NK-92 treated with Interleukin-12 subunit alpha and Interleukin-12 subunit beta, amount 100 ng/mL, for 24 hours (cell line): ENCODE measurements at places on chromosomes 6 and 20.

DNA sequence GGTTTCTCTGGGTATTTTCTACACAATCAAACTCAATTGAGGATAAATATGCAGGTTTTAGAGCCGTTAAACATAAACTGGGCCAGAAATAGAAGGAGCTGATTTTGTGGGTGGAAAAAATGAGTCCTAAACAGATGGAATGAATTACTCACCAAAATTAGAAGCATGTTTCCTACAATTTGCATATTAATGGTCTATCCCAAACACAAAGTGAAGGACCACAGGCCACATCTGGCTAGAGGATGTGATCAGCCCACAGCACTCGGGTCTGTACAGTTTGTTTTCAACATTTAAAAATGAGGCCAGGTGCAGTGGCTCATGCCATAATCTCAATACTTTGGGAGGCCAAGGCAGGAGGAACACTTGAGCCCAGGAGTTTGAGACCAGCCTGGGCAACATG is 296.3 kb downstream of the PREX1 start:
- no peak for DNase-seq

DNA sequence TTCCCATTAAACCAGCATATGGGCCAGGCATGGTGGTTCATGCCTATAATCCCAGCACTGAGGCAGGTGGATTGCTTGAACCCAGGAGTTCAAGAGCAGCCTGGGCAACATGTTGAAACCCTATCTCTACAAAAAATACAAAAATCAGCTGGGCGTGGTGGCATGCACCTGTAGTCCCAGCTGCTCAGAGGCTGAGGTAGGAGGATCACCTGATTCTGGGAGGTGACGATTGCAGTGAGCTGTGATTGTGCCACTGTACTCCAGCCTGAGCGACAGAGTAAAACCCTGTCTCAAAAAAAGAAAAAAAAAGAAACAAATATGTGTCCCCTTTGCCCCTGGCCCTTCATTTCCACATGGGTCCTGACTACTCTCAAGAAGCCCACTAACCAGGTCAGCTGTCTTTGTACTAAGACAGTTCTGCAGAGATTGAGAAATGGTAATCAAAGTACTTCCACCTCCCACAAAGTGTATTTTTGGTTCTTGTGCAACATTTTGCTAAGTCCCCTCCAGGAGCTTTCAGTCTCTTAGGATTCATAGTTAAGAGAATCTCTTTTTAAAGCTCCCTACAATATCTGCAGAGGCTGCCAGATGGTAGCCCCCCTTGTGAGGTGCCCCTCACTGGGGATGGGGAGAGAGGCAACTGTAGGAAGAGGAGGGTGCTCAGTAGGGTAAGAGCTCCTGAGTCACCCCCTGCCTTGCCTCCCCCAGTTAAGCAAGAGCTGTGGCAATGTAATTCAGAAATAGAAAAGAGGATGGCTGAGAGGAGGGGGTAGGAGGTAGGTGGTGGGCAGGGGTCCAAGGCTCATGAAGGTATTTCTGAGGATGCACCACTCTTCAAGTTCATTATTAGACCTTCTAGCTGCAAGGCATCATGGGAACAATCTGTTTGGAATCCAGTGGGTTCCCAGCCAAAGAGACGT is 16.5 kb upstream of the WFDC2 start:
- no peak for DNase-seq

GRCh38 chr6:138107078-138107751 is at the start of gene PERP:
Gene PERP (minus strand): TSS chr6:138107419. CDS start chr6:138107340, 79 bp downstream.
- DNase-seq, result no peak

- DNase-seq, result no peak
Measured at GRCh38 chr6:130945401-130945919, 117.6 kb downstream of the EPB41L2 start.

DNA sequence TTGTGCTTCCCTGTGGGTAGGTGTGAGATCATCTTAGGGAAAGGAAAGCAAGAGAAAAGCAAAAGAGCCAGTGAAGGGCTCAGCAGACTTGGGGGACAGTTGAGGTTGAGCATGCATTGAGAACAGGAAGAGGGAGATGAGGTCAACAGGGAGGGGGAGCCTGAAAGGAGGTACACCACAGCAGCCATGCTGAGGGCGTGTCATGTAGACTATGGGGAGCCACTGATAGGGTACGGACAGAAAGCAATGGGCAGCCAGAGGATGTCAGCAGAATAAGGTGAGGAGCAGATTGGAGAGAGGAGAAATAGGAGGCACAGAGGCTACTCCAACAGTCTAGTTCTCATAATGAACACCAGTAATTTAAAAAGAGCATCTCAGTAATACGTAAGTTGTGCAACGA is 351.1 kb upstream of the HTR1E start:
- DNase-seq, result no peak
